LNCaP clone FGC (cell line): ENCODE measurements at places on chromosomes 3 and 15.

DNA sequence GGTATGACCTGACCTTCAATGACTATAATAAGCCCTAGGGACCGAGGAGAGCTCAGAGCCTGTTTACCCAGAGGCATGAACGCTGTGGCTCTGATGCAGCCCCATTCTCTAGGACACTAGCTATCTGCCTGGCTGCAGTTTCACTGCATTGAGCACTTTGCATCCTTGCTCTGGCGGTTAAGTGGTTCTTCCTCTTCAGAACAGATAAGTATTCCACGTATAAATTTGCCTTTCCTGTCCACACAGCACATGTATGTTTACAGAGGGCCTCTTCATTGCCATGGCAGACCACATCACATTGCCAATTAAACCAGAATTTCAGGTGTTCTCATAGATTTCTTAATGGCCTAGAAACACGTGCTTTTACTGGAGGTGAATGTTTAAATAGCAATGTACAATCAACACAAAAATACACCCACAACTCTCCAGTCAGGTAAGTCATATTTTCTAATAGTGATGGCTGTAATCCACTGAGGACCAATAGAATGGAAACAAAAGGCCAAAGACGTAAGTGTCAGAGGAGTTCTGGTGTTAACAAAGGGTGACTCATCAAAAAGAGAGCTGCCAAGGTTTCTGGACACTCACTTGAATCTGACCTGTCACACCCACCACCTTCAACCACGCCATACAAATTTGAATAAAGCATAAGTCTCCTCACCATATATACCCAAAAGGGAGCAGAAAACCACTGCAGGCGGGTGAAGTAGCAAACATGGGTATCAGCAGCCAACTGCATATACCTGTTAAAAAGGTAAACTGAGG lies 553.4 kb downstream of the OCA2 start:
- peak; percentile 85 for DNase-seq

GRCh38 chr3:16472593-16472992 lies 40.9 kb downstream of the RFTN1 start:
- no peak for DNase-seq

- no peak for DNase-seq
Measured at GRCh38 chr15:74788683-74789151, 6.8 kb downstream of the CSK start.

DNA sequence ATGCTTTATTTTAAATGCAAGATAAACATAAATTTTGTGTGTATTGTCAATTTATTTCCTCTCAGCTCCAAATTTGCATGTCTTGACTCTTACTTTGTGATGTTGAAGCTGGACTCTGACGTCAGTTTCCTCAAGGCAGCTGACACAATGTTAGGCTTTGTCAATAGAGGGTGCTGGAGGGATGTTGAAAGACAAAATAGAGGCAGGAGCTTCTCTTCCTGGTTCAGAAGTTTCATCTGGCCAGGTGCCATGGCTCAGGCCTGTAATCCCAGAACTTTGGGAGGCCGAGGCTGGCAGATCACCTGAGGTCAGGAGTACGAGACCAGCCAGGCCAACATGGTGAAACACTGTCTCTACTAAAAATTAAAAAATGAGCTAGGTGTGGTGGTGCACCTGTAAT lies 408.6 kb downstream of the GBE1 start:
- peak; percentile 34 for DNase-seq

DNA sequence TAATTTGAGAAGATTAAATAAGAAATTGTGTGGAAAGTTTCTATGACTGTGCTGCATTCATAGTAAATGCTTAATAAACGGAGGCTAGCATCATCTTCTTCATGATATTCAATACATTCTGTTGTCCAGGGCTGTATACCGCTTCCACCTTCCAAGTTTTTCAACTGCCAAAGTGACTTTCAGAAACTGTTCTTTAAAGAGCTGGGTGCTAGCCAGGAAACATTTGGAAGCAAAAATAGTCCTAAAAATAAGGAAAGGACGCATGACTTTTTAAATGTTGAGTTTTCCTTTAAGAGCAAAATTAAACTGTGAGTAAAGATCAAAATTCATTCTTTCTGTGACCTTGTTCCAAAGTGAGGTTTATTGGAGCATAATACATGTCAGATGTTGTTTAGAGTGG lies 9.4 kb upstream of the ERC2 start:
- no peak for DNase-seq

DNA sequence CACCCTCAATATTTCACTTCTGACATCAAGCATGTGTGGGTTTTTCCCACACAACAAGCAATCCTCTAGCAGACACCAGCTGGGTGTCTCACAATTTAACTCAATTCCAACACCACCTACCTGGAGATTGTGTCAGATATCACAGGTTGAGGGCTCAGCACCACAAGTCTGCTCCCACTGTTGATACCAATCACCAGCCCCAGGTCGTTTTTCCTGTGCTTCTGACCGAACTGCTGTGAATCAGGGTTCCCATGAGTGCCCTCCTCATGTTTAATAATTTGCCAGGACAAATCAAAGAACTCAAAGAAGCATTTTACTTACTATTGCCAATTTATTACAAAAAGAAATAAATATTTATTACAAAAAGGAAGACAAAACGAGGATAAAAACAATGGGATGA lies 25.0 kb upstream of the PRR20G start:
- no peak for DNase-seq

DNA sequence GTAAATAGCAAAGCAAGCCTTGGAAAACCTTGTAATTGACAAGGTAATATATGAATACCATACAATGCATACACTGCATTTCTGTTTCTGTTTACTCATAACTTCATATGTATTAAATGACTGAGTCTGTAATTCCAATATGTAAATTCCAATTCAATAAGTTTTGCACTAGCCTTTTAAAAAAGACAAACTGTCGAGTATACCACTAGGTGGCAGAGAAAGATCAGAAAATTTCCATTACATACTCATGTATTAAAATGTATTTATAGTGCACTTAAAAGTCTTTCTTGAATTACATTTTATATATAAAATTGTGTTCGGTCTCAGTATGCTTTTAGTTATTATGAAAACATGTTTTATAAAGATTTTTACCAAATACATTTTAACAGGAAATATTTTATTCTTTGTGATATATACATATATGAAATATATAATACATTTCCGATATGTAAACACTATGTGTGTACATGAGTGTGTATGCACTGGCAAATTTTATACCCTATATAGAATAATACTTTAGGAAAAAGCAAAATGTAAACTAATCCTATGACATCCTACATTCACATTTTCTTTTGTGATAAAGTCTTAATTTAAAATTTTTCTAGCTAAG lies 216.8 kb downstream of the VGLL3 start:
- DNase-seq: peak; percentile 17

GRCh38 chr15:63339006-63339766 lies 42.5 kb downstream of the CA12 start:
- no peak for DNase-seq

DNA sequence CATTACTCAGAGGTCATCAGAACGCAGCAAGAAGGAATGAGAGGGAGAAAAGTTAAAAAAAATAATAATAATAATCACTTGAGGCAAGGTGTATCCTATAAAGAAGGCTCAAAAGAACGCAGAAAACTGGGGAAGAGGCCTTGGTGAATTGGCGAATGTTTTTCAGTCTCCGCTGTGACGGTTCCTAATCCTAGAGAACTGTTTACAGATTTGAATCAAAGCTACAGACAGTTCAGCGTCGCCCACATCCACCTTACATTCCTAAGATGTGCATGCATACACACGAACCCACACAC lies 634 bp downstream of the ZMAT3 start:
- no peak for DNase-seq

- no peak for DNase-seq
Measured at GRCh38 chr15:100116416-100117190, 225.2 kb downstream of the ADAMTS17 start.

DNA sequence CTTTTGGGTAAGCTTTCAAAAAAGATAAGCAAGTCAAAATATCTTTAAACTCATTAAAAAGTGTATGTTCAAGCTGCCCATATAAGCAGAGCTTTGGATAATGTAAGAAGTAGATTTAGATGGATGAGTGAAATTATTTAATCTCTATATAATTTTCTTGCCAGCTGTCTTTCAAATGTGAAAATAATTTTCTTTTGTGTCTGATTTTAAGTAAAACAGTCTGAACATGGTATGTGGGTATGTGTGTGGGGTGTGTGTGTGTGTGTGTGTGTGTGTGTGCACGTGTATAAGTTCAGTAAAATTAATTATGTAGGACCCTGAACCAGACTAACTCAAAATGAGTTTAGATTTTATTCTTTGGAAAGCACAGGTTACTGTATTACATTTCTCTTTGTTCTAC lies 155.2 kb upstream of the CGNL1 start:
- DNase-seq: no peak

DNA sequence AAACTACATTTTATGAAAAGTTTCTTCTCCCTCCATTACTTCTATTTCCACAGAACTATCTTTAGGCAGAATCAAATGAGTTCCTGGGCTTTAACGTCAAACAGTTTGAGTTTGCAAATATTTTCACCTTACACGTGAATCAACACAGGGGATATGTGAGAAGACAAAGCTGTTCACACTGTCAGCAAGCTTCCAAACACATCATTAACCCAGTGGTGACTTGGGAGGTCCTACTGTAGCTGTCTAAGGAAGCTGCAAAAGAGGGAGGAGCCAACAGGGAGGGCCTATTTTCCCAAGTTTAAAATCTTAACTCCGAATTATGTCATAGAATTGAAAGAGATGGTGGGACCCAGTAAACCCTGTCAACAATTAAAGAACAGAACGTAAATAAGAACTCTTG lies 337.8 kb upstream of the DNAJC19 start:
- no peak for DNase-seq

DNA sequence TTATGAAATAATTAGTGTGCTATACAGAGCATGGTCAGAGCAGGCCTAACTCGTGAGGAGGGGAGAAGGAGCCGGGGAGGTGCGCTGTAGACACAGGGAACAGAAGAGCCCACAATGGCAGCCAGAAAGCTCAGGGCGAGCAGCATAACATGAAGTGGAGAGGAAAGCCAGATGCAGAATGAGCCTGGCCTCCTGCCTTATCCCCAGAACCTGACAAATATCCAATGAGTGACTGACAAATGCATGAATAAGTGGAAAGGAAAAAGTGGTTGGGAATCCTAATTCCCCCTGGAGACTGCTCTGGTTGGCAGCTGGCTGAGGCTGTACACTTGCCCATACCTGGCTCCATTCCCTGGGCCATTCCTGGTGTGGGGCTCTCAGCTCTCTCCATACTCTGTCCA lies 9.2 kb upstream of the MST1R start:
- DNase-seq: no peak

GRCh38 chr3:117150628-117151027 lies 441.0 kb downstream of the TUSC7 start:
- no peak for DNase-seq

- no peak for DNase-seq
Measured at GRCh38 chr3:46087871-46088270, 60.6 kb upstream of the XCR1 start.

- DNase-seq: no peak
Measured at GRCh38 chr3:177811112-177811511, 613.8 kb upstream of the TBL1XR1 start.

DNA sequence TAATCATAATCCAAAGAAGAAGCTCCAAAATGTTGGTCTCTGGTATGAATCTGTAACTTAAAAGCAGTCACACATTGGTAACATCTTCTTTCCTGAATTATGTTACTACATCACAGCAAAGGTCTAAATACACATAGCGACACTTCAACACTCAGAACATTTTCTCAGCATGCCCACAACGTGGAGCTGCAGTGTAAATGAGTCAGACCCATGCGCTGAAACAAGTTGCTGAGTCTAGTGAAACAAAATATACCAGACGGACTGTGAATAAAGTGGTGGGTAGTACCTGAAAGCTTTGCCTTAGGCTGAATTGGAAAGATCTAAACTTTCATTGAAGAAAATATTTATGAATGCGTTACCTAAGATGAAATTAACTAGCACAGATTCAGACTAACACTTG lies 33.2 kb upstream of the GOLGA8B start:
- no peak for DNase-seq

DNA sequence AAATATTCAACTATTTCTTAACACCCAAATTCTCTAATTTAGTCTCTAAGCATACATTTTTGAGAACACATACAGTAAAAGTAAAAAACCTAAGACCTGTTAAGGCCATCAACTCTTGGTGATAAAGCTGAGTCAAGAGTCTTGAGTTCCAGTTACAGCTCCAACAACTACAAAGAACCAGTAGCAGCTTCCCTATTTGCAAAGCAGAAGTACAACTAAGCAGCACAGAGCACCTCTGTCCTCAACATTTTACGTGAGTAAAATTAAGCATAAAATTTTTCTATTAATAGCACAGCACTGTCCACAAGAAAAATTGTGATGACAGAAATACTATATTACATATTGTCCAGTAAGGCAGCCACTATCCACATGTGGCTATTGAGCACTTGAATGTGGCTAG lies 4.4 kb downstream of the PCOLCE2 start:
- DNase-seq: no peak

DNA sequence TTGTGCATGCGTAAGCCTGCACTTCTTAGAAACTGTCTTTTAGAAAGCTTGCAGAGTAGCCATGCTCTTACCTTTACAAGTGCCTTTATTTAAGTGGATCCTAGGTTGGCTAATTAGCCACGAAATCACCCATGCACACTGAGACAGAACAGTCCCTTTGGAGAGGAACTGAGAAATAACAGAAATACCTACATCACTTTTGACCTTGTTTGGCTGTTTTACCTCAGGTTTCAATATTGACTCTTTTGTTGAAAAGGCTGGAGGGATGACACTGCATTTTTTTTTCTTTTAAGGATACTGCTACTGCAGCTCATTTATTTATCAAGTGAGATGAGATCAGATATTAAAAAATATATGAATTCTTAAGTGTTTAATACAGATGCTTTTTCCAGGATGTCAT lies 155.6 kb upstream of the GOLIM4 start:
- DNase-seq: no peak

DNA sequence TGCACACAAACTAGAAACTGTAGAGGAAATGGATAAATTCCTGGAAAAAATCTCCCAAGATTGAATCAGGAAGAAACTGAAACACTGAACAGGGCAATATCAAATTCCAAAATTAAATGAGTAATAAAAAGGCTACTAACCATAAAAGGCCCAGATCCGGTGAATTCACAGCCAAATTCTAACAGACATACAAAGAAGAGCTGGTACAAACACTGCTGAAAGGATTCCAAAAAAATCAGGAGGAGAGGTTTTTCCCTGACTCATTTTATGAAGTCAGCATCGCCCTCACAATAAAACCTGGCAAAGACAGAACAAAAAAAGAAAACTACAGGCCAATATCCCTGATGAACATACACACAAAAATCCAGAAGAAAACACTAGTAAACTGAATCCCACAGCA lies 462.4 kb upstream of the THBS1 start:
- no peak for DNase-seq

DNA sequence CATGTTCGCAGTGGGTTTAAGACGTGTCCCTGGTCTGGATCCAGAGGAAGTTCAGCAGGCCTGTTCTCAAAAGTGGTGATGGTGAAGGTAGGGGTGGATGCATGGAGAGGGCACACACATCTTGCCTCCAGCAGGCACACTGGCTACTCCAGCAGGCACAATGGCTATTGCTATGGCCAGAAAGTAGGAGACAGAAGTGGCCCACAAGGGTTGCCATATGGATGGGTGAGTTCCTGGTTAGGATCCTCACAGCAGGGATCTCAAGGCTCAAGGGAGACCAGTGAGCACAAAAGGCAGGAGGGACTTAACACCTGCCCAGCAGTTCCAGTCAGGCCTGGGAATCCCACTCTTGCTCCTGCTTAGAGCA lies 107.9 kb downstream of the LRIG1 start:
- no peak for DNase-seq

- DNase-seq: no peak
Measured at GRCh38 chr15:61997786-61998185, 62.5 kb downstream of the VPS13C start.
